ENCODE measurements at places on chromosomes 16 and 17. TPM values are rescaled to one million over a fixed set of nuclear protein-coding genes. Genes with fewer than 3 reads are reported as not detected.

- H3K36me3 ChIP-seq = no peaks in the 10 kb centered on the region
- no peaks in the 10 kb centered on the region for H3K4me1 ChIP-seq
- no peak for DNase-seq
- H3K27ac ChIP-seq = no peak overlapping the region
- H3K4me3 ChIP-seq = no peak overlapping the region
These were observed 36.7 kb downstream of the SKAP1 start for GRCh38 chr17:48393283-48393682.

- H3K27me3 ChIP-seq = peaks cover 16% of the 10 kb centered on the region
- H3K36me3 ChIP-seq = no peaks in the 10 kb centered on the region
- no peak overlapping the region for H3K4me3 ChIP-seq
- no peak for DNase-seq
- peaks cover 4% of the 10 kb centered on the region for H3K4me1 ChIP-seq
These were observed 3.7 kb upstream of the CBX8 start for GRCh38 chr17:79800325-79801155.

DNA sequence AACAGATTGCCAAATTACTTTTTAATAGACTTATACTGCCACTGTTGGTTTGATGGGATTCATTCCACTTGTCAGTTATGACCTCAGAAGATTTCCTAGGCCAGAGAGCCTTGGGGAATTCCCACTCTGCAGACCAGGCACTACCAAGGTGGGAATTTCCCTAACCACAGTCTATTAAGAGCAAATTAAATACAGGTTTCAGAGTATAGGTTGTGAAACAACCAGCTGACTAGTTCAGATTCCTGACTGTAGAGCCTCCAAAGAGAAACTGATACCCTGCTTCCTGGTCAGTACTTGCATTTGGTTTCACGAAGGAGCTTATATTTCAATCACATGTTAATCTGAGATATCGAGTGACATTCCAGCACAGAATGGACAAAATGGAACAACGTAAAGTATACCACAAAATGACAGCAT is 186.5 kb downstream of the STX8 start:
- H3K4me3 ChIP-seq = no peak overlapping the region
- H3K27ac ChIP-seq = no peak overlapping the region
- H3K27me3 ChIP-seq = no peaks in the 10 kb centered on the region
- H3K36me3 ChIP-seq = no peaks in the 10 kb centered on the region
- DNase-seq = no peak
- H3K4me1 ChIP-seq = no peaks in the 10 kb centered on the region

GRCh38 chr16:53052519-53053501 is at the start of gene CHD9NB:
TSS of gene CHD9NB (minus strand) at chr16:53052897. CDS start at chr16:53044158, 8,739 bp downstream.
- no peaks in the 10 kb centered on the region for H3K36me3 ChIP-seq
- no peaks in the 10 kb centered on the region for H3K27me3 ChIP-seq
- H3K27ac ChIP-seq = no peak within 1 kb of the TSS

- H3K27me3 ChIP-seq = no peaks in the 10 kb centered on the region
- H3K4me3 ChIP-seq = no peak overlapping the region
- H3K4me1 ChIP-seq = no peaks in the 10 kb centered on the region
These were observed 98.0 kb upstream of the KIF2B start for GRCh38 chr17:53724726-53725125.

DNA sequence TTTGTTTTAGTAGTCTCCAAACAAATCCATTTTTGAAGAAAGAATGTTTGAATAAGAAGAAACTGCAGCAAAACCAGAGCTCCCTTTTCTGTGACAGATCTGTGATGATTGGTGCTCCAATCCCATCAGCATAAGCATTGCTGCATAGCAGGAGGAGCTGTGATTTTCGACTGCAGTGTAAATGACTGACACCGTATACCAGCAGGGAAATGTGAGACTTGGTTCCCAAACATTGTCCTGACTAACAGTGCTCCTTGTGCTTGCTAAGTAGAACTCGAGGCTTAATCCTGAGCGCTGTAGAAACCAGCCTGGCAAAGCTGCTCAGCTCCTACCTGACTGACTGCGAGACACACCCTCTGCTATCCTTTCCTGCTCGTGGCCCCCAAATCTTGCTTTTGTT is 57.2 kb downstream of the NUP93 start:
- DNase-seq = no peak
- H3K36me3 ChIP-seq = no peaks in the 10 kb centered on the region
- H3K4me1 ChIP-seq = peaks cover 9% of the 10 kb centered on the region
- no peak overlapping the region for H3K27ac ChIP-seq
- no peak overlapping the region for H3K4me3 ChIP-seq

DNA sequence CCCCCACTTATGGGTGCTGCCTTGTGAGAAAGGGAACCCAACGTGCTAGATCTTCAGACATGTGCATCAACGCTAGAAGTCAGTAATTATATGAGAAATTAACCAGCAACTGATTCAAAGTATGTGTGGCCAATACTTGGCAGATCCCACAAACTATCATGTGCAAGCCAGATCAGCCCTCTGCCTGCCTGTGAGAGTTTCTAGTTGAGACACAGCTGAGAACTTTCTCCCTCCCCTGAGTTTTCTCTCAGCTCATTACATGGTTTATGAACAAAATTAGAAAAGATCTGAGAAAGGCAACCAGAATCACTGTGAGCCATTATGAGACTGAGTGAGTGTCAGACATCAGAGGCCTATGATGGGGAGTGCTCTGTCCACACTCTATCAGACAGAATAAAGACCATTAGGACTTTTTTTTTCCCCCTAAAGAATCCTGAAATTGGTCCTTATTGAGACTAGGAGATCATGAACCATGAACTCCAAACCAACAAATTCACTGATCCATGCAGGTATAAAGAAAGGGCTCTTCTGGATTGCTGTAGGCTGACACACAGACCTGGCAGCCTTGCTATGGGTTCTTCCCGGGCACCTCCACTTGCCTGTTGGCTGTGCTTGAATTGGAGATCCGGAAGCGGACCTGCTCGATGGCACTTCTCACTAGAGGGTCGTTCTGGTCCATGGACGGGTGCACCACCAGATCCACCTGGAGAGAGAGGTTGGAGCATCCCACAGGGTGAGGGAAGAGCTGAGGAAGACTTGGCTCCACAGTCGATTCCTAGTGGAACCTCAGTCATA is 51.5 kb downstream of the GTF3C1 start:
- no peak overlapping the region for H3K27ac ChIP-seq
- no peaks in the 10 kb centered on the region for H3K27me3 ChIP-seq
- H3K4me3 ChIP-seq = no peak overlapping the region

GRCh38 chr16:78778101-78779004 is 678.9 kb downstream of the WWOX start:
- no peaks in the 10 kb centered on the region for H3K4me1 ChIP-seq
- no peak for DNase-seq
- H3K36me3 ChIP-seq = no peaks in the 10 kb centered on the region
- H3K4me3 ChIP-seq = no peak overlapping the region
- H3K27me3 ChIP-seq = no peaks in the 10 kb centered on the region
- H3K27ac ChIP-seq = no peak overlapping the region

DNA sequence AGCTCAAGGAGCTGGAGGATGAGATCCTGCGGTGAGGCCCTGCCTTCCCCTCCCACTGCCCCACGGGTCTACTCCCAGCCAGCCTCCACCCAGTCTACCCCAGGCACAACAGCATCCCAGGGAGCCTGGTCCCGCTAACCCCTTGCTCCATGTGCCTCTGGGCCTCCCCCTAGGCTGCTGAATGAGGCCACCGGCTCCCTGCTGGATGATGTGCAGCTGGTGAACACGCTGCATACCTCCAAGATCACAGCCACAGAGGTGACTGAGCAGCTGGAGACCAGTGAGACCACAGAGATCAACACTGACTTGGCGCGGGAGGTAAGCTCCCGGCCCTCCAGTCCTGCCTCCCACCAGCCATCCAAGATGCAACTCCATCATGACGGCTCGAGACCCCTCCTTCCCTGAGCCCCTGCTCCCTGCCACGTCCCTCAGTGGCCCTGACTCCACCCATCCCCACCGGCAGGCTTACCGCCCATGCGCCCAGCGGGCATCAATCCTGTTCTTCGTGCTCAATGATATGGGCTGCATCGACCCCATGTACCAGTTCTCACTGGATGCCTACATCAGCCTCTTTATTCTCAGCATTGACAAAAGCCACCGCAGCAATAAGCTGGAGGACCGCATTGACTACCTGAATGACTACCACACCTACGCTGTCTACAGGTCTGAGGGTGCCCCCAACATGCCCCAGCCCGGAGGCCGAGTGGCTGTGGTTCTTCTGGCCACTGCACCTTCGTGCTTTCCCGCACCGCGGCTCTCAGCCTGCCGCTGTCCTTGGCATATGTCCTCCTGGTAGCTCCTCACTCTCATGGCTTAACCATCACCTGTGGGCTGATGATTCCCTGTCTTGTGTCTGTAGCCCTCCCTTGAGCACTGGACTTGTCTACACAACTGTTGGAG is 15.0 kb upstream of the KDM6B start:
- no peak overlapping the region for H3K27ac ChIP-seq
- no peak for DNase-seq
- no peak overlapping the region for H3K4me3 ChIP-seq
- H3K36me3 ChIP-seq = no peaks in the 10 kb centered on the region
- H3K4me1 ChIP-seq = no peaks in the 10 kb centered on the region
- no peaks in the 10 kb centered on the region for H3K27me3 ChIP-seq

- DNase-seq = no peak
- peaks cover 70% of the 10 kb centered on the region for H3K36me3 ChIP-seq
- no peak overlapping the region for H3K4me3 ChIP-seq
- H3K4me1 ChIP-seq = peaks cover 19% of the 10 kb centered on the region
- no peak overlapping the region for H3K27ac ChIP-seq
- no peaks in the 10 kb centered on the region for H3K27me3 ChIP-seq
These were observed 6.5 kb downstream of the PIGQ start for GRCh38 chr16:576197-576822.

- no peaks in the 10 kb centered on the region for H3K36me3 ChIP-seq
- no peaks in the 10 kb centered on the region for H3K4me1 ChIP-seq
- no peak overlapping the region for H3K27ac ChIP-seq
- DNase-seq = no peak
These were observed 5.9 kb upstream of the AATK start for GRCh38 chr17:81171941-81172340.

GRCh38 chr16:65406116-65406515 is 284.3 kb upstream of the CDH11 start:
- no peak for DNase-seq
- no peaks in the 10 kb centered on the region for H3K36me3 ChIP-seq
- H3K27me3 ChIP-seq = no peaks in the 10 kb centered on the region
- H3K4me3 ChIP-seq = no peak overlapping the region
- H3K4me1 ChIP-seq = peaks cover 5% of the 10 kb centered on the region

DNA sequence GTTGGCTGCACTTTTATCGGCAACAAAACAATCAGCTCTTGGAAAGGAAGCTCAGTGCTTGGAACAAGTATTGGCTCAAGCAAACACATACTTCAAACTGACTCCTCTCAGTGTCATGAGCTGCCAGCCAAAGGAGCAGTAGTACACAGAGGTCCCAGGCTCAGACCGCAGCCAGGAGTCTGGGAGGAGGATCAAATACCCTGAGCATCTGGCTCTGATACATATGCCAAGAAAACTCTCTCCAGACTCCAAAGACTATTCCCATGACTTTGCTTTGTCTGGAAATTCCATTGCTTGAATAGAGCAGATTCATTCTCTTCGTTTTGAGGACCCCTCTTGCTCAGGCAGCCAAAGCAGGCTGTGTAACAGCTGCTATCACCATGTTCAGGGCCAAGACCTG is 501.6 kb upstream of the PSMD7 start:
- DNase-seq = no peak
- no peaks in the 10 kb centered on the region for H3K27me3 ChIP-seq
- no peaks in the 10 kb centered on the region for H3K36me3 ChIP-seq

GRCh38 chr16:85648805-85649204 is 35.7 kb downstream of the GSE1 start:
- no peak overlapping the region for H3K4me3 ChIP-seq
- H3K4me1 ChIP-seq = peaks cover 20% of the 10 kb centered on the region
- H3K36me3 ChIP-seq = no peaks in the 10 kb centered on the region
- no peak for DNase-seq
- H3K27ac ChIP-seq = no peak overlapping the region
- H3K27me3 ChIP-seq = no peaks in the 10 kb centered on the region

DNA sequence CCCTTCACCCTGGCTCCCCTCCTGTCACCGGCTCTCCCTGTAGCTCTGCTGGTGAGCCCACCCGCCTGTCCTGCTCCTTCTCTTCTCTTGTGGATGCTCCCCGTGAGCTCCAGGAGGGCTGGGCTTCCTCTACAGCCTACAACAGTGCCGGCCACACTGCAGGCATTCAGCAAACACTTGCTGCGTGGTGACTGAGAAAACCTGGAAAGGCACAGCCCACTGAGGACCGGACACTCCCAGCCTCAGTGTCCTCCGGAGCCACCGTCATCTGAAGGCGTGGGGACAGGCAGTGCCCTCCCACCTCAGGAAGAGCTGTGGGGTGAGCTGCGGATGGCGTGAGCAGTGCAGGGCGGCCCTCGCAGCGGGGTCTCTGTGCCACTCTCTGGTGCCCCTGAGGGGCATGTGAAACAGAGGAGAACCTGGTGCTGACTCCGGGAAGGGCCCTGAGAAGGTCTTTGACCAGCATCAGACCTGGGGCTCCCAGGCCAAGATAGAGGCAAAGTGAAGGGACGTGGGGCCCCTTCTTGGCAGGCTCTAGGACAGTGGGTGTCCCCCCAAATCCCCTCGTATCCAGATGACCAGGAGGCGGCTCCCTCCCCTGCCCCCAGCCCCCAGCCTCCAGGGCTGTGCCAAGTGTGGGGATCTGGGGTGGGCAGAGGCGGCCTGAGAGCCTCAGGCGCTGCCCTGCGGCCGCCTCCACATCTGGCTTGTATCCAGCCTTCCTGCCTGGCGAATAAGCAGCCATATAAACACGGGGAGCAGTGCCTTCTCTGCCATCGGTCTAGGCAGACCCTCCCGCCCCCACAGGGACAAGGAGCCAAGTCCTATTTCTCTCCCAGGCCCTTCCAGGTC is 44.0 kb upstream of the PABPN1L start:
- H3K27me3 ChIP-seq = no peaks in the 10 kb centered on the region
- H3K36me3 ChIP-seq = no peaks in the 10 kb centered on the region
- no peak overlapping the region for H3K4me3 ChIP-seq
- H3K27ac ChIP-seq = no peak overlapping the region

DNA sequence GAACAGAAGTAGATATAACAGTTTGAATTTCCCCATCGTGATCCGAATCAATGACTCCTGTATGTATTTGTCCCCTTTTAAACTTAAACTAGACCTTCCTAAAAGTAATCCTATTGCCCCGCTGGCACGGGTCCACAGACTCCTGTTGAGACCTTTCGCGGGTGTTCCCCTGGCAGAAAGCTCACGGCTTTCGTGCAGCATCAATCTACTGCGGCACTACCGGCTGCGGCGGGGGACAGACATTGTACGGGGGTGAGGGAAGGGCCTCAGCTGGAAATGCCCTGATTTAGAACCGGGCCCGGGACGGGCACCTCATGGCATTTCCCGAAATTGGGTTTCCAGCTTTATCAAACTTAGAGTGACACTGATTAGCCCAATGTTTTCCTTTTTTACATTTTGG is 14.6 kb downstream of the IL32 start:
- no peaks in the 10 kb centered on the region for H3K27me3 ChIP-seq
- no peak overlapping the region for H3K4me3 ChIP-seq
- DNase-seq = no peak
- H3K4me1 ChIP-seq = no peaks in the 10 kb centered on the region

GRCh38 chr17:37123941-37124820 is 175.4 kb downstream of the AATF start:
- H3K4me3 ChIP-seq = no peak overlapping the region
- peaks cover 67% of the 10 kb centered on the region for H3K36me3 ChIP-seq
- no peaks in the 10 kb centered on the region for H3K27me3 ChIP-seq
- no peak overlapping the region for H3K27ac ChIP-seq
- H3K4me1 ChIP-seq = peaks cover under 1% of the 10 kb centered on the region
- DNase-seq = no peak

The TK1 gene
- total RNA-seq = 1.1 TPM

The ZG16B gene
- not detected for total RNA-seq

The PRCD gene
- 23.5 TPM for total RNA-seq

The CENPT gene
- total RNA-seq = 101 TPM

The SERPINF2 gene
- total RNA-seq = 6.1 TPM

The AURKB gene
- total RNA-seq = 31.2 TPM

The CCL16 gene
- total RNA-seq = not detected

The RHBDL3 gene
- total RNA-seq = not detected

The GPR179 gene
- 0.21 TPM for total RNA-seq

The CNGB1 gene
- not detected for total RNA-seq

Measured in tibial nerve (tissue), 4 donors.